ENCODE measurements at places on chromosomes 11 and 22.
A peak's percentile ranks its signal among the peaks of the same experiment; 100 is the strongest.

- no peak for DNase-seq
Measured at GRCh38 chr11:128576555-128576954, 10.8 kb downstream of the ETS1 start.

DNA sequence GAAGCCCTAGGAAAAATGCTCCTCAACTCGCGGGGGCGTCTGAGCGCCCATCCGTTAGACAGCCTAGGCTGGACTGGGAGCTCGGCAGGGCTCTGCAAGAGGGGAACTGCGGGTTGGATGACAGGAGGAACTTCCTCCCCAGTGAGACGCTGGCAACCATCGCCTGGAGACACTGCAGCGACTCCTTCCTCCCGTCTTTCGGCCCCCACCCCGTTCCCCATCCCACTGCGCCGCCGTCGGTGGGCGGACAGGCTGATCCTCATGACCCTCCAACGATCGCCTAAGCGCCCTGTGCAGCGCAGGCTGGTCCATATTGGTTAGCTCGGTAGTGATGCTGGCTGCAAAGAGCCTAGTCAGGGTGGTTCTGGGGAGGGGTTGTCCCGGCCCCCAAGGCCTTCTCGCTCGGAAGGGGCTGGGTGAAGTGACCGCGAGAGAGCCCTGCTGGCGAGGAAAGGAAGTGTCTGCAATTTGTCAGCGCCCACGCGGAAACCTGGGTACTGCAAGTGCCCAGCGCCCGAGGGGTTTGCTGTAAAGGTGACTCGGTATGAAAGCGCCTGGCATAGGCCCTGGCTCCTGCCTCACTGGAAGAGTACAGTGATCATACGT, 638 bp downstream of the NRGN start:
- peak; percentile 63 for DNase-seq

- no peak for DNase-seq
Measured at GRCh38 chr11:131583421-131583820, 213.0 kb downstream of the NTM start.

- no peak for DNase-seq
Measured at GRCh38 chr11:110968348-110969062, 256.3 kb upstream of the ARHGAP20 start.

DNA sequence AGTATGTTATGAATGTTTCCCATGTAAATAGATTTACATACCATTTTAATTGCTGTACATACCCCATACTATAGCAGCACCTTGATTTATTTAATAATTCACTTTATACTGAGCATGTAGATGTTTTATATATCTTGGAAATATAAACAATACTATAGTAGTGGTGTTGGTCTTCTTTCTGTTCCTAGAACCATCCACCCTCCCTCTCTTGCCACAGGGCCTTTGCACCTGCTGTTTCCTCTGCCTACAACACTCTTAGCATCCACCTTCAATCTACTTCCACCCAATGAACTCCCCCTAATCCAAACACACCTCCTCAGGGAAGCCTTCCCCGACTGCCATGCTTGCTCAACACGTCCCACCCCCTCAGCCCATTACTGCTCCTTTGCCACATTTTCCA, 30.2 kb downstream of the TESMIN start:
- no peak for DNase-seq

Data from epithelial cell of esophagus (primary cell).